ENCODE measurements at places on chromosomes 5 and 9.

DNA sequence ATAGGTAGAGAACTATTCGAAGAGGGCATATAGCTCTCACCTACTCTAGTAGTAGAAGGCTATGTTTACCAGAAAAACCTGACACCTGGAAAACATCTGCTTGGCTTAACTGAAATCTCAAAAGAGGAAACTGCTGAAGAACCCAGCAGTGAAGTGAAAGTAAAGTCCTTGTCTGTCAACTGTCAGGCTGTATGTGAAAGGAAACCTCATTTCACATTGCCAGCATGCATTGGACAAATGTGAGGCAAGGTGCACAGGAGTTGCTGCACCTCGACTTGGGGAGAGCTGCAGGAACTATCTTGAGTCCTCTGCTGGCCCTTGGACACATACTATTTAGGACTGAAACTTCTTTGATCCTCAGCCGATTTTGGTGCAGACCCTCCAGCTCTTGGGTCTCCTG lies 53.3 kb downstream of the NREP start:
- DNase-seq, result no peak

DNA sequence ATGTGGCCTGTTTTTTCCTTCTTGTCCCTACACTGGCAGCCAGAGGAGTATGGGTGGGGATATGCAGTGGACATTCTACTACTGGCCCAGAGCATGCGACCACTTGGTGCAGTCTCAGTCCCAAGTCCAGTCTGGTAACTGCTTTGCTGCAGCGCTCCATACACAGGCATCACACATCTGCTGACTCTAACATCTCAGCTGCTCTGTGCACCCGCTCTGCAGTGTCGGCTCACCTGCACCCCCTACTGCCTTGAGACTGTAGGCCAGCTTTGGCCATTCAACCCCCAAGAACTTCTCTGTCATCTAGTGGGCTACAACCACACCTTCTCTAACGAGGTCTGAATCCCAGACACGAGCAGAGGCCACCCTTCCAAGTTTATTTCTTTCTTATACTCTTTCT lies 46.4 kb upstream of the SLCO6A1 start:
- DNase-seq, result no peak

DNA sequence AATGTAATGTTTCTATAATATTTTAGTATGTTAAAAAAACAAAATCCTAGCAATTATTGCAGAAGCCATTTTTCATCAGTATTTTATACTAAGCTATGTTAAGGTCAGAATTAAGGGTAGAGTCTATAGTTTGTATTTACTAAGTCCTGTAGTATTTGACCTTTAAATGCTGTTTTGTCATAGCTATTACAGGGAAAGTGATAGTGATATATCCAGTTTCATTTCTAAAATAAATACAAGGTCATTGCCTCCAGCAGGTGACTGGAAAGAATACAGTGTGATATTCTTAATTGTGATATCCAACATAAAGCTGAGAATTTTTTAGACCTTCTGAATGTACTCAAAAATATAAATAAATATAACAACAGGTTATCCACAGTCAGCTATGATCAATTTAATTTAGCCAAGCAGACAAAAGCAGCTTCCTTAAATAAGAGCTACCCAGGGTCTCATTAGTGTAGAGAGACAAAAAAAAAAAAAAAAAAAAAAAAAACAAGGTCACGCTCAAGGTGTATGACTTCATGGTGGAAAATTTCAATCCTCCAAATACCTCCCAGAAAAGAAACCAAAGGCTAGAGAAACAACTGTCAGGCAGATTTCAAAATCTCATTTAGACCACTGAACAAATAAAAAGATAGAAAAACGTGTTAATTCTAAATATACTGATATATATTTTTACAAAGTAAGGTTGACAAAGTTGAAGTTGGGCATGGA lies 278.7 kb downstream of the HCN1 start:
- DNase-seq, result no peak

DNA sequence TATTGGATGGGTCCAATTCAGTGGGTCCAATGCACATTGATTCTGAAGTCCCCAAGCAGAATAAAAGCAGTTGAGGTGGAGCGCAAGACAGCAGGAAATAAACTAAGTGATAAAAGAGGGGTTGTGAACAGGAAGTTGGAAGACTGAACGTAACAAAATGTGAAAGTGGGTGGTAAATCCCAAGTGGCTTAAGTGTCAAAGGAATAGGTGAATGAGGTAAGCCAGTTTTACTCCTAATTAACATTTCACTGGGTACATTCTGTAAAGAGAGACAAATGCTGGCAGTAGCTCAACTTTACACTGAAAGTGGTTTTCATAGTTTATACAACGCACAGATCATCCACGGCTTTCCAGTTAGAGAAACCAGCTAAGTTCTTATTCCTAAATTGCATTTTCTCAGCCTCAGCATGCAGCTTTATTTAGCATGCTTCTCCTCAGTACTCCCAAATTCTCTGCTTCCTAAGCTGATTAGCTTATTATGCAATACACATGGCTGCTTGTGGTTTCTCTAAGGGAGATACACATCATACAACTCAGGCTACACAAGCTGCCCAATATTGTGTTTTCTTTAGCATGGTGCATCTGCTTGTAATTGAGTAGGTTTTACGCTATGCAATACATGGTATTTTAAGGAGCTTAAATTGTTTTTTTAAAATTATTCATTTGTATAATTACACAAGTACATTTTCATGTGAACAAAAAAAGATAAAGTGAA lies 34.2 kb upstream of the HSD17B4 start:
- no peak for DNase-seq

DNA sequence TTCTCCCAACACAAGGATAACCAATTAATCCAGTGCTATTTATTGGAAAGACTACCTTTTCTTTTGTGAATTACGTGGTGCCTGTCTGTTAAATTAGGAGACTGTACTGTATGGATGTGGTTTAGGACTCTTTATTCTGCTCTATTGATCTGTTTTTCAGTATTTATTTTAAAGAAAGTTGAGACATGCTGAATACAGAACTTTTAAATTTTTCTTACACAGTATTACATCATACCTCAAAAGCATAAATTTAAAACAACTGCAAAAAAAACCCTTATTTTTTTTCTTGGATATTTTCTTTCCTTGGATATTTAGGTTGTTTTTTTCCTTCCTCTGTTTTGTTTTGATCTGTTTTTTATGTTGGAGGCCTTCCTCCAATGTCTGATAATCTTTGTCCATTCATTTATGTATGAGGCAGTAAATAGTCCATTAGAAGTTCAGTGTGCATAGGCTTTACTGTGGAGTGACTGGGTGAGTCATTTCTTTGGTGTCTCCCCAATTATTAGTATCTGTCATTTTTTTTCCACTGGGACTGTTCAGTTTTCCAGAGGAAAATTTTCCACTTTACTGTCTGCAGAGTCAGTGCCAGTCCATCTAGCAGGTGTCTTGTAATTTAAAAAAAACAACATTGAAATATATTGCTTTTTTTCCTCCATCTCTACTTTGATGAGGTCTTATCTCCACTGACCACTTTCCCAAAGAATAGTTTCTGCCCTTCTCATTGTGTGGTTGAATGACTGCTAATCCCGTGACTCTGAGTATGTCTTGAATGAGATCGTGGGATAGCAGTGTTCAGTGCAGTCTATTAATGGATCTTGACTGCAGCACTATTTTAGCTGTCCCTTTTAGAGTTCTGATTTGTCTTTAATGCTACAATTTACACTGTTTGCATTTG lies 15.2 kb downstream of the CYSTM1 start:
- no peak for DNase-seq

- DNase-seq, result no peak
These were observed 11.9 kb downstream of the BASP1 start for GRCh38 chr5:17229313-17229712.

DNA sequence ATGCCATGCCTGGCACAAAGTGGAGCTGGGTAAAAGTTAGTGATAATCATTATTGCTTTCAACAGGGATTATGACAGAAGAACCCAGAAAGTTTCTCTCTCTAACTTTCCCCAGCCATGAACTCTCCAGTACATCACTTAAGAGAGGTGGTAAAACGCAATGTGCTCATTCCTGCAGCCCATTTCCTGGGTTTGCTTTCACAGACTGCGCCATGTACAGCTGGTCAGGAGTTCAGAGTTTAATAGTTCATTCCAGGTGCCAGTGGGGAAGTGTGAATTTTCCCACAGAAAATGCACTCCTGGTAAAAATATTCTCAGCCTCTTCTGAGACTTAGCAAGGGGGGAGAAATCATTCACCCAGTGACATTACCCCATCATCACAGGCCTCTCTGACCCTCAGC lies 35.5 kb downstream of the ADAM19 start:
- no peak for DNase-seq

All from kidney capillary endothelial cell (primary cell).